ENCODE measurements at places on chromosomes 3 and 15.

- peak; percentile 62 for DNase-seq
Observed at GRCh38 chr3:177833332-177833731, 636.0 kb upstream of the TBL1XR1 start.

DNA sequence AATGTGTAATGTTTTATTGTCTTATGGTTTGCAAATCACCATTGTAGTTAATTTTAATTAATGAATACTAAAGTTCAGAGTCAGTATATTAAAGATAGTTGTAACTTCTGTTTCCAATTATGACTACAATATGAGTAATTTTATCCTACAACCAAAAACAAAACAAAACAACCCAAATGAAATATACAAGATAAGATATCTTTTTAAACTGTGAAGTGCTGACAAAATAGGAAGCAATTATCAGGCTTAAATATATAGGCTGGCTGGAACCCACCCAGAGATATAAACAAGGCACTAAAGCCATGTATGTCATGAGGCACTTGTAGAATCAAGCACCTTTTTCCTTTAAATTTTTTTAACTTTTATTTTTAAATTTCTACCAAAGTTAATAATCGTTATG is 108.6 kb upstream of the LRRFIP2 start:
- DNase-seq: no peak

DNA sequence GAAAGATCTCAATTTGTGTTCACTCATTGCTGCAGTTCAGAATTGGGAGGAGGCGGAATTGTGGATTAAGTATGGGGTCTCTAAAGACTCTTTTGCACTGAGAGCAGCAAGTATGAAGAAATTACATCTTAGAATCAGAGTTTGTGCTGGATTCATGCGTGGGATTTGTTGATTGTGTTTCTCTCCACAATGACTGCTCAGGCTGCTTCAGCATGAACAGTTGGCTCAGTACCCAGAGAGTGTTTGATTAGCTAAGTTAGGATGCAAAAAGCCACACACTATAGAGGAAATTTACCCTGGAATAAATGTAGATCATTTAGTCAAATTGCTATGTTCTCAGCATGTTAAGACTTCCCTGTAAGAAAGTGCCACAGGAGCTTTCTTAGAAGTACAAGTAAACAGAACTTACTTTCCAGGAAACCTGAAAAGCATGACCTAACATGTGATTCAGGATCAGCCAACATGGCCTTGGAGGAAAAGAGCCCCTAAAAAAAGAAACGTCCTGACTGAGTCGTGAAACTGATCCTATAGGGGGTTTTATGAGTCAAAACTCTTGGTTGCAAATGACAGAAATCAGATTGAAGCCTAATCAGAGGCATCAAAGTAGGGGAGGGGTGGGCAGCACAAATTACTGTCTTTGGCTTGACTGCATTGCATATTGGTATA is 32.6 kb downstream of the HHLA2 start:
- no peak for DNase-seq

GRCh38 chr3:69712933-69713332 is 26.3 kb upstream of the MITF start:
- no peak for DNase-seq

- peak; percentile 43 for DNase-seq
Observed at GRCh38 chr3:99808163-99808794, 9.4 kb upstream of the CMSS1 start.

GRCh38 chr15:40695469-40695890 is 506 bp downstream of the RAD51 start:
- no peak for DNase-seq

- DNase-seq: no peak
Observed at GRCh38 chr3:37773911-37774310, 87.8 kb upstream of the CTDSPL start.

- no peak for DNase-seq
Observed at GRCh38 chr3:194370753-194371152, 1.2 kb upstream of the LRRC15 start.

DNA sequence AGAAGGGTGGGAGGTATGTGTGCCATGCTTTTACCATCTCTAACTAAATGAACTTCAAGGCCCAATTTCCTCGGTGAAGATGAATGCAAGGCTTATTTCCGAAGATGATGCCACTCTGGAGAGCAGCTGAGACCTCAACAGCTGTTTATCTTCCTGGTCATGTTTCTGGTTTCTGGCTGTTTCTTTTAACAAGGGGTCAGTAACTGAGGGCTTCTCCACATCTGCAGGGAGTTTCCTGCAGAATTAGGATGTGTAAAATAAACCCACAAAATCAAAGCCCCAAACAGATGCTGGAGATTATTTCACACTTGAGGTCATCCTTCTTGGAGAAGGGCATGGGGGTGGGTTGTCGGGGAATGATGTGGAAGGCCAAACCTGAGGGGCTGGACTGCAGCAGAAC is 220.3 kb downstream of the THSD4 start:
- no peak for DNase-seq

DNA sequence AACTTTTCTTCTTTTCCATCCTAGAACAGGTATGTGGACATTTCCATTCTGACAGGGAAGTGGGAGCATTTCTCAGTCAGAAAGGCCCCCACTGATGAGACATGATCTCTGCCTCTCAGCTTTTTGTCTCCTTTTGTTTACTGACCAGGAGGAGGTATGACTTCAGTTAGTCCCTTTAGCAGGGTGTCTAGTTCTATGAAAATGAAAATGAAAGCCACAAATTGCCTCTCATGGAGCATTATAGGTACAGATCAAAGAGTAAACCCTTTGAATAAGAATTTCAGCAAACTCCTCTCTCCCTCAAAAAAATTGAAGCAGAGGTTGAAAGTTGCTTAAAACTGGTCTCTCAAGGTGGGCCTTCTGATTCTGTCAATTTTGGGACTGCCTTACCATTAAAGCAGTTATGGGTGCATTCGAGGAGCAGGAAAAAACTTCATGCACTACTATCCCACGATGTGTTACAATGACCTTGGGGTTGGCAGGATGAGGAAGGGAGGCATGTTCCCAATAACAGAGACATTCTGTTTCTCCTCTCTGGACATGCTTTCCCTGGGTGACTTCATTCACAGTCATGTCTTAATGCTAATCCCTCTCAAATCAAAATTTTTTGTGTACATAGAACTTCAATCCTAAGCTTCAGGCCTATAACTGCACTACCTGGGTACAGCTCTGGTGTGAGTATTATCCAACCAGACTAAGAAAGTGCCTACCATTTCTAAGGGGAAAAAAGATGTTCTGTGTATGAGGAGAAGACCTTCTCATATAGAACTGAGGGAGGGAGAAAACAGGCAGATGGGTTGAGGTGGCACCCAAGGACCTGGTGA is 50.6 kb upstream of the TBC1D23 start:
- no peak for DNase-seq

DNA sequence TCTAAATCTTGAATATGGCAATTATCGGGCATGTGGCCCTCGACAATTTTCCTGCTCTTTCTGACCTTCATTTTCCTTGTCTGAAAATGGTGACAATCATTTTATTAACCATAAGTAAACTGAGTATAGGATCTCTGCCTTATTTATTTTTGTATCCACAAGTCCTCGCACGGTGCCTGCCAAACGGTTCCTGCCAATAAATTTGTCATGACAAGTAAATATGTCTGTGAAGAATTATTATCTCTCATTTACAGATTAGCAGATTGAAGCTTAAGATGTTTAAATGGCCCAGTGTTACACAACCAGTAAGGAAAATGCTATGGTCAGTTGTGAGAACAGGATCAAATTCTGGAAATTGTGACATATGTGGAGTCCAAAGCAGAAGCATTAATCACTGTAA is 65.9 kb upstream of the ARL6 start:
- DNase-seq: no peak

DNA sequence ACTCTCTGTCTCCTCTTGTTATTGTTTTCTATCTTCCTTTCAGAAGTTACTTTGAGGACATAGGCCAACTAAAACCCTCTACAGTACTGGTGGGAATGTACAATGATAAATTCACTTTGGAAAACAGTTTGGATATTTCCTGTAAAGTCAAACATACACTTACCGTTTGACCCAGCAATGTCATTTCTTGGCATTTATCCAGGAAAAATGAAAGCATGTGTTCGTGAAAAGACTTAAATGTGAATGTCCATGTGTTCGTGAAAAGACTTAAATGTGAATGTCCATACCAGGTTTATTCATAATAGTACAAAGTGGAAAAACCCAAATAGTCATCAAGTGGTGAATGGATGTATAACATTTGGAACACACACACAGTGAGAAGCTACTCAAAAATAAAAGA is 361.5 kb upstream of the DPH6 start:
- no peak for DNase-seq

- DNase-seq: no peak
Observed at GRCh38 chr3:117691526-117691925, 981.9 kb downstream of the TUSC7 start.

DNA sequence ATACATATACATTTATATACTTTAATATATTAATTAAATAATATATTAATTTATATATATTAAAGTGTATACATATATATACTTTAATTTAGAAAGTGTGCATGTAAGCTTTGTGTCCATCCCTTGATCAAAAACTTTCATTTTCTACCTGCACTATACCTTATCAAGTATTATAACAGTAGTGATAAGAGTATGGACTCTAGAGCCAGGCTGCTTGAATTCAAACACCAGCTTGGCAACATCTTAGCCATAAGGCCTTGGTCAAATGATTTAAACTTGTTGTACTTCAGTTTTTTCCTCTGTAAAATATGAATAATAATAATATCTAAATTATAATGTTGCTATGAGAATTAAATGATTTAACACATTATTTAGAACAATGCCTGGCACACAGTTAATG is 327.6 kb upstream of the NECTIN3 start:
- DNase-seq: no peak

DNA sequence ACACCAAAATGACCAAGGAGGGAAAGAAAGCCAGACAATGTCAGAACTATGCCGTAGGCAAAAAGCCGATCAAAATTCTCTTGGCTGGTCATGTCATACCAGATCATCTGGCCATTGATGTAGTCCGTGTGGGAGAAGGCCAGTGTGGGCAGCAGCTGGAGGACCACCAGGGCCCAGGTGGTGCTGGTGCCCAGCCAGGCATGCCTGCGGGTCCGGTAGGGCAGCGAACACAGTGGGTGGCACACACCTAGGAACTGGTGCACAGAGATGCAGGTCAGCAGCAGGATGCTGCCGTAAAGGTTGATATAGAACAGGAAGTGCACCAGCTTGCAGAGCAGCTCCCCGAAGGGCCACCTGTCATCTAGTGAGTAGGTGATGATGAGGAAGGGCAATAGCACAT is 39.5 kb downstream of the MFSD1 start:
- DNase-seq: no peak

DNA sequence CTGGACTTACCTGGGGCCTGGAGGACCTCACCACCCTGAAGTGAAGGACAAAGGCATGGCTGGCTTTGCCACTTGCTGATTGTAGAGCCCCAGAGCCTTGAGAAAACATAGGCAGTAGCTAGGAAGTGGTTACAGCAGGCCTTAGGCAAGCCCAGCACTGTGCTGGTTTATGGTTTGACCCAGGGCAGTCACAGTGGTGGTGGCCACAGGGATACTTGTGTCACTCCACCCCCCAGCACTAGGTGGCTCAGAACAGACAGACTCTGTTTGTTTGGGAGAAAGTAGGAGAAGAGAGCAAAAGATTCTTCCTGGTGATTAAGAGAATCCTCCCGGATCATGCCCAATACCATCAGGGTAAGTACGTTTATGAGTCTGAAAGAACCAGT is 13.2 kb upstream of the COL8A1 start:
- no peak for DNase-seq

- no peak for DNase-seq
Observed at GRCh38 chr3:69376731-69377130, 9.2 kb downstream of the FRMD4B start.

DNA sequence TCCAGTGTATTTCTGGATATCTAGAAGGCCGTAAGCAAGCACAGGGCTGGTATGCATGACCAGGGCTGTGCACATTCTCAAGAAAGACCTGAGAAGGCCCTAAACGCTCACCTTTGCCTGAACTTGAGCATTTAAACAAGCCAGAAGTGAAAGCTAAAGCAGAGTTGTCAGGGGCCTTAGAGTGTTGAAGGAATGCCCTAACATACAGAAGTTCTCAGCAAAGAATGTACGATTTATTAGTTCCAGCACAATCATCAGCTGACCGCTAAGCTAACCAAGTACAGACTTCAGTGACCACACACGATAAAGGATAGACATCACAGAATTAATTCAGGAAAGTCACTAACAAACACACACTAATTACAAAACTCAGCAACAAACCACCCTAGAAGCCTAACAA is 8.7 kb downstream of the HLTF start:
- no peak for DNase-seq

DNA sequence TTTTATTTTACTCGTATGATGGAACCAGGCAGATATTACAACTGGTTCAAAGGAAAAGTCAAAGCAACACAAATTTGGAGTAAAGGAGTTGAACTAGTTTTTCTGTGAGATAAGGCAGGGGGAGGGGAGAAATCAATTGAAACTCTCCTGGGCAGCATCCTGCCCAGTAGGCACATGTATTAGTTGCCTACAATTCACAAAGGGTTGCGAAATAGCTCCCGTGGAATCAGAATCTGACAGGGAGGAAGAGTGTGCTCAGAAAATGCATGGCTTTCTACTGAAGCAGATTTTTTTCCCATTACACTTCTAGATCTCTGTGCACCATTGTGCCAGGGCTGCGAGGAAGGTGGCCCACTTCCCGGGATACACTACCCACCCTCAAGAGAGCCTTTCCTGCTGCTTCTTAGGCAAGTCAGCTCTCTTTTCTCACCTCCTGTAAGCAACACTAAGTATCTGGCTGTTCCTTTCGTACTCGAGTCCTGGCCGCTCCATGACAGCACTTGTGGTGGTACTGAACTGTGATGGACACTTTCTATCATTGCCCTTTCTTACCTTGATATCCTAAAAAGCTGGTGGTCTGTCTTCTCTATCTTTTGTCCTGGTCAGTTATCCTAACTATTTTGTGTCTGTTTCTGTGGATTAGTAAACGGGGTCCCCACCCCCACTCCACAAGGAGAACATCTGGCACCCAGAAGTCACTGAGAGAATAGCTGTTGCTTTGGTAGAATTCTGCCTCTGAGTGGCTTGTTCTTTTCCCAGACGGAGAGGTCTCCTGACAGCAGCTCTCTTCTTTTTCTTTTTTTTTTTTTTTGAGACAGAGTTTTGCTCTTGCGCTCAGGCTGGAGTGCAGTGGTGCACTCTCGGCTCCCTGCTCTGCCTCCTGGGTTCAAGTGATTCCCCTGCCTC is 74.8 kb downstream of the RPL39L start:
- no peak for DNase-seq

- DNase-seq: no peak
Observed at GRCh38 chr15:25830844-25831451, 32.2 kb downstream of the ATP10A start.

DNA sequence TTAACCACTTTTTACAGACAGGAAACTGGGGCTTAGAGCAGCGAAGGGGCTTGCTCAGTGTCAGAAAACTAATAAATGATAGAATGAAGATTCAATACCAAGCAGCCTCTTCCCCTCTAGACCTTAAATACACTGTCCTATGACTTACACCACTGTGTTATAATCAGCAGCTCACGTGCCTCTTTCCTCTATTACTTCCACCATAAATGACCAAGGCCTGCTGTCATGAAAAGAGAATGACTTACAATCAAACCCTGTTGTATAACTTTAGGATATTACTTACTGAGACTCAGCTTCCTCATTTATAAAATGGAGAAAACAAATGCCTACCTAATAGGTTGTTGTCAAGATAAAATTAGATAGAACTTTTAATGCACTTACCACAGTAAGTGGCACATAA is 11.6 kb downstream of the FMN1 start:
- DNase-seq: no peak

- DNase-seq: no peak
Observed at GRCh38 chr3:71395470-71395869, 188.1 kb downstream of the FOXP1 start.

- no peak for DNase-seq
Observed at GRCh38 chr3:182671942-182672341, 121.4 kb upstream of the ATP11B start.

GRCh38 chr15:26157081-26157480 is 294.0 kb upstream of the ATP10A start:
- DNase-seq: no peak
